CD4-positive, alpha-beta T cell (primary cell): ENCODE measurements at places on chromosomes 16 and 17.

GRCh38 chr16:23339787-23340186 is 37.7 kb downstream of the SCNN1B start:
- DNase-seq, result no peak

DNA sequence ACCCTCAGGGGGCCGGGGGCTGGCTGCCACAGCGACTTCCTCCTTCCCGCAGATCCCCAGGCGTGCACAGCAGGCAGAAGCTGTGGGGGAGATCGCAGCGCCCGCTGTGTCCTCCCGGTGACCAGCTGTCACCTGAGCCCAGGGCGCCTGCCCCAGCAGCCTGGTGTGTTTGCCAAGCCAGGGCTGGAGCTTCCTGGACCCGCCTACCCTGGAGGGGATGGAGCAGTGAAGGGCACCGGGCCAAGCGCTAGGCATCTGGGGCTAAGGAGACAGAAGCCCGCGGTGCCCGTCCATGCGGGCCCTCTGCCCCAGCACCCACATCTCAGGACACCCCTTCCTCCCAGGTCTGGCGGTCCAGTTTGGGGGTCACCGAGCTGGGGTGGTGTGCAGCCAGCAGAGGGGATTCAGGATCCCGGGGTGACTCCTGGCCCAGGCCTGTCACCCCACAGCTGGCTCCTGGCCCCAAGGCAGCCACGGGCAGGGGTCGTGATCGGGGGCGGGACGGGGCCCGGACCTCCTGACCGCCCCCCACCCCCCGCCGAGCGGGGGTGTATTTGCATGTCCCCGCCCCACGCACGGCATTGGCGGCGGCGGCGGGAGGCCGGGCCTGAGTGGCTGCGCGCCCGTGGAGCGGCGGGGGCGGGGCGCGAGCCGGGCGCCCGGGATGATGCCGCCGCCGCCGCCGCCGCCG is at the start of gene RAB26:
TSS of gene RAB26 (plus strand) at position 645 of the 691 bp plus-strand sequence. CDS start 159 bp downstream, outside the sequence.
- DNase-seq, result peak; percentile 49

DNA sequence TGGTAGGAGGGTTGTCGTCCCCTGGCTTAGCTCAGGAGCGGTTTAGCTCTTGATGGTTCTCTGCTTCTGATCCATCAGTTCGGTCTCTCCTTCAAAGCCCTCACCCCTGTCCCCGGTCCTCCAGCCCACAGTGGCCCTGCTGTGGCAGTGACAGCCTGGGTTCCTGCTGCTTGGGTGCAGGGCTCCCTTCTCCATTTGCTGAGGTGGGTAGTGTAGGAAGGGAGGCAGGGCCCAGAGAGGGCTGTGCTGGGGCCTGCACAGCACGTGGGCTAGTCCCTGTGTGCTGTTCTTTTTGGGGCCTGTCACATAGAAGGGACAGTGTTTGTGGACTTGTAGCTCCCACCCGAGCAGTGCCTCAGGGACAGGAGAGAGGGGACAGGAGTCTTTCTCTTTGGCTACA is 18.3 kb downstream of the TMEM94 start:
- DNase-seq, result no peak

DNA sequence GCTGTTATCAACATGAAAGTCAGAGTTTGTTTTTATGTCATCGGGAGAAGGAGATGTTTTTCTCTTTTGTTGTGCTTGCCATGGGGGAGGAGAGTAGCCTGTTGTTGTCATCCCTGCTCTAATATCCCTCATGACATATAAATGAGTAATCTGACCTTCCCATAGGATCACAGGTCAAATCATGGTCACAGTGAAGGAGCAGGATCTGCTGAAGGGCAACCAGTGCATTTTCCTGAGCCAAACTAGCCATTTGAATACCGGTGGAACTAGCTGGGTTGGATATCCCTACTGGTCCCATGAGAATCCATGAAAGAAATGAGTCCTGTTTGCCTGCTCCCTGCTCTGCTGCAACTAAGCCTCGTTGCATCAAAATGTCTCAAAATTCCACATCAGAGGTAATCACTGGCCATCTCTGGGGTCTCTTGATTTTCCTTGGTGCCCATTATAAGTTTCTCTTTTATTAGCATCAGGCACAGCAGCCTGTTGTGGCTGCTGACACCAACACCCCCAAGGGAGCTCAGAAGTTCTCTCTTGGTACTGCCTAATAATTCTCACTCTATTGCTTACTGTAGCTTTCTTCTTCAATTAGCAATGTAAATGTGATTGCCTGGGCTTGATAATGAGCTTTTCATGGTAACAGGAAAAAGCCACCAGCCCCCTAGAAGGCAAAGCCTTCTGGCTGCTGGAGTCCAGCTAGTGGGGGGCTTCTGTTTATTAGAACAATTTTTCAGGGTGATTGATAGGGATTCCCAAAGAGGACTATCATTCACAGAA is 211.4 kb upstream of the ERCC4 start:
- no peak for DNase-seq

DNA sequence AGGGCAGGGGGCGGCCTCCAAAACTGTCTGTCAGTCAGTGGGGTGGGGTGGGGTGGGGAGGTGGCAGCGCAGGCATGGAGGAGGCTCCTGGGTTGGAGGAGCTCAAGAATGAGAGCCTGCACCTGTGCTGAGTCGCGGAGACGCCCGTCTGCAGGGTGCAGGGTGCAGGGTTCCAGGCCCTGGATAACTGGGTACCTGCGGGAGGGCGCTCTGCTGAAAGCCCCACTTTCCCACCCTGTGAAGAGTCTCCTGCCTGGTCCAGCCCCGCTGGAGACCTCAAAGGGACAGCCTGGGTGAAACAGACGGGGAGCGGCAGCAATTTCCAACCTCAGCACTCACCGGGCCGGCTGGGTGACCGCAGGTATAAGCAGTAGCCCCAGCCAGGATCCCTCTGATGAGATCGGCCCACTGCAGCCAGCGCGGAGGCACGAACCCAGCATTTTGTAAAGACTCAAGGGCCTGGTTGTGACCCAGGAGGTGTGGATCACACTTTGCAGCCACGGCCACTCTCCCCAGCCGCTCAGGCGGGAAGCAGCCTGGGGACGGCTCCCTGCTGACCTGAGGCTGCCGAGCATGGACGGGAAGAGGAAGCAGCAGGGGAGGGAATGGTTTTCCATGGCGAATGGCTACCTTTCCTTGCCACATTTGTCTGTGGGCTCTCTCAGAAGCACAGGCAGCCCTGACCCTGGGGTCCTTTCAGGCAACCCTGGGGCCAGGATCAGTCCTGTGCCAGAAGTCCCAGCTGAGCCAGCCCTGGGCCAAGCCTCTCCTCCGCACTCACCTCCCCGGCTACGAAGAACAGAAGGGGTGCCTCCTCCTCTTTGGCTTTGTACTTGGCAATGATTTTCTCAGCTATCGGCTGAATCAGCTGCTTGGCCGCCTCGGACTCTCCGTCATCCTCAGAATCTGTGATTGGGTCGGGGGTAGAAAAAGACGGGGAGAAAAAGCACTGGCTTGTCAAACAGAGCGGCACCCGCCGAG is 21.0 kb downstream of the MRM3 start:
- DNase-seq, result no peak

- DNase-seq, result no peak
Measured at GRCh38 chr16:82358606-82359221, 188.7 kb upstream of the MPHOSPH6 start.

- no peak for DNase-seq
Measured at GRCh38 chr16:10280262-10281170, 98.3 kb upstream of the GRIN2A start.

DNA sequence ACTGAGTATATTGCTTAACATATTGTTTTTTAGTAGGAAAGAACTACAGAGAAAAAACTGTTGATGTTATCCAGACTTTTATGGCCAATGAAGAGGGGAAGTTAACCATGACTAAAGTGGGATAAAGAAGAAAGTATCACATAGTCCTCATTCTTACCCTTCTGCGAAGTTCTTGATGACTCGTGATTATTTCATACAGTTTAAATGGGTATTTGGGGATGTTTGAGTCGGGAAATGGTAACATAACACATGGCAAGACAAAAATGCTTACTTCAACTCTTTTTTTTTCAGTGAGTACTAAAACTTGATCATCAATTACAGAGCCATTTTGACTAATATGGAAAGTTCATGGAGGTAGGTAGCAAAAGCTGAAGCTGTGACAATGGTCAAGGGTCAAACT is 4.9 kb downstream of the POLG2 start:
- DNase-seq, result no peak

GRCh38 chr17:6912110-6913051 is 80.9 kb upstream of the TEKT1 start:
- DNase-seq, result no peak

GRCh38 chr17:74326506-74326905 is 480 bp downstream of the KIF19 start:
- no peak for DNase-seq

DNA sequence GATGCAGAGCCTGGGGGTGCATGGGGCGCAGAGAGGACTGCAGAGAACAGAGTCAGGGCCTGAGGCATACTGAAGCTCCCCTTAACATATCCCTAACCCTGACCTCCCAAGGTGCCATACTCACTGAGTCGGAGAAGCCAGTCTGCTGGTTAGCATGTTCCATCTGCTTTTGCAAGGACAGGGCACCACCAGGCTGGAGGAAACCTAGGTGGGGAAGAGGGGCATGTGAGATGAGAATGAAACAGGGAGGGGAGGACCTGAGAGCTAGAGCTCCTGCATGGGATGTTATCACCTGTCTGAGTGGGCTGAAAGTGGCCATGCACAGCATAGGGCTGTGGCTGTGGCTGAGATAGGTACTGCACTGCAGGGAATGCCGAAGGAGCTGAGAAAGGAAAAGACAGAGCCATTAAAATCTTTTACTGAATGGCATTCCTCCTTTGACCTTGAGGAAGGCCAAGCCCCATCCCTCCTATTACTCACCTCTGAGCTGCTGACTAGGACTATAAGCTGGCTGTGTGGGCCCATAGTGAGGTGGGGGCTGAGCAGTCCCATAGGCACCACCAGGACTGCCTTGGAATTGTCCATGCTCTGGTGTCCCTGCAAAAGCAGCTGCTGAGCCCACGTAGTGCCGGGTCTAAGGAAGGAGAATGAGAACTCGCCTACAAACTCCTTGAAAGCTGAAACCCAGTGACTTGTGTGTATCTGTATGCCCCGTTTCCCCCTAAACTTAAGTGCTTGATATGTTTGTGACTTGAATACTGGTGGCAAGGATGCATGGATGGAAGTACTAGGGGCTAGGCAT is 1.9 kb downstream of the GPS2 start:
- no peak for DNase-seq

DNA sequence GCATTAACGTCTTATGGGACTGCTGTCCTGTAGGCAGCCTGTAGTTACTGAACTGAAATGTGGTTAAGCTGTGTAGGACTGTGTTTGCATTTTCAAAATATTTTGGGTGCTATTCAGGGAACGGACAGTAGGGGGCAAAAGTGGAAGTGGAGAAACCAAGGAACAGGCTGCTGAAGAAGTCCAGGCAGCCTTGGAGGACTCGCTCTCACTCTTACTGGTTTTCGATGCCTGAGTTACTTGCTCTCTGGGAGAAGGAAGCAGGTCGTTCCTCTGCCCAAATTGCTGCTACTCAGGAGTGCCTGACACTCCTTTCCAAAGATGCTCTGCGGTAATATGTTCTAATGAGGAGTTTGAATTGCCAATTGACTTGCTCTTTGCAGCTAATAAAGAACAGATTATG is 64.5 kb upstream of the RBFOX1 start:
- no peak for DNase-seq

- DNase-seq, result no peak
Measured at GRCh38 chr17:4788159-4788806, 481 bp upstream of the GLTPD2 start.

DNA sequence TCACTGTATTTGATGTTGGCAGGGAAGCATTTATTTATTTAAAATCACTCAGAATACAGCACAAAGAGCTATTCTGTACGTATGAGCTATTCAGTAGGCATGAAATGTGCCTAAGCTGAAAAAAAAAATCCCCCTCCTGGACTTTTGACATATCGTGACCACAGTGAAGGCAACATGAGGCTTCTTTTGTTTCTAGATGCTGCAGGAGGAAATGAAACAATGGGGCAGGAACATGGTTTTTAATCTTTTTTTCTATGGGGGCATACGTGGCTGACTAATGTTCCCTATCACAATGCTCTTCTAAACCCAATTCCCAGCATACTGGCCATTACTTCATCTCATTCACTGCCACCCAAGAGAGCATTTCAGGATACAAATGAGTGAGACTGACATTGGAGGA is 191.0 kb upstream of the PMFBP1 start:
- no peak for DNase-seq

- no peak for DNase-seq
Measured at GRCh38 chr16:66023481-66023880, 343.0 kb upstream of the CDH5 start.

DNA sequence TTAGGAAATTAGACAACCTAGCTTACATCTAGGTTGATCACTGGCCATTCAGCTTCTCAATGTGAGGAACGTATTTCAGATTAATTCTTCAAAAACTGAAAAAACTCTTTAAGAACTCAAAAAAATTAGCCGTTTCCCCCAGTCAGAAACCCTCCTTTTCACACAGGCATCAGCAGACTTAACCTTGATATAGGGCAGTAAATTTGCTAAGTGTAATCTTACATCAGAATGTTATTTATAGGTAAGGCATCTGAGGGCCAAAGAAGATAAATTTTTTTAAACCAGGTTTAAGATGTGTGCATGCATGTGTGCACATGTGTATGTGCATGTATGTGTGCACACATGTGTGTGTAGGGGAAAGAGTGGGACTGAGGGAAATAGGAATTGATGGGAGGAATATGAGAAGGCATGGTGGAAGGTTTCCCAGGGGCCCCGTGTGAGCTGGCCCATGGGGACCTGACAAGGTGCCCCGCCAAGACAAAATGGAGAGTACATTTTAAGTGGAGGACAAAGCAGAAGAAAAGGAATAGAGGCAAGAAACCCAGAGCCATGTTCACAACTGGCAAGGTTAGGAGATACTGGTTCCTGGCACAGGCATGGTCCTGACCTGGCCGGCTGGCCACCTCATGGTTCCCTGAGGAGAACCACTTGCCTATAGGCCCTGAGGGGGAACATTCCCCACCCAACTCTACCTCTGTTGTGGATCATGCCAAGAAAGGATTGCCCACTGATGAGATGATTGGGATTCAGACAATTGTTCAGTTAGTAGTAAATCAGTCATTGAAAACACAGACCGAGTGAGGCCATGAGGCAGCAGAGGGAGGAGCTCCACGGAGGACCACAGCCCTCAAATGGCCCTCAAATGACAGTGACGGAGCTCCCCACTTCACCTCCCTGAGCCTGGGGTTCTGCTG is 33.0 kb downstream of the TEX2 start:
- no peak for DNase-seq

DNA sequence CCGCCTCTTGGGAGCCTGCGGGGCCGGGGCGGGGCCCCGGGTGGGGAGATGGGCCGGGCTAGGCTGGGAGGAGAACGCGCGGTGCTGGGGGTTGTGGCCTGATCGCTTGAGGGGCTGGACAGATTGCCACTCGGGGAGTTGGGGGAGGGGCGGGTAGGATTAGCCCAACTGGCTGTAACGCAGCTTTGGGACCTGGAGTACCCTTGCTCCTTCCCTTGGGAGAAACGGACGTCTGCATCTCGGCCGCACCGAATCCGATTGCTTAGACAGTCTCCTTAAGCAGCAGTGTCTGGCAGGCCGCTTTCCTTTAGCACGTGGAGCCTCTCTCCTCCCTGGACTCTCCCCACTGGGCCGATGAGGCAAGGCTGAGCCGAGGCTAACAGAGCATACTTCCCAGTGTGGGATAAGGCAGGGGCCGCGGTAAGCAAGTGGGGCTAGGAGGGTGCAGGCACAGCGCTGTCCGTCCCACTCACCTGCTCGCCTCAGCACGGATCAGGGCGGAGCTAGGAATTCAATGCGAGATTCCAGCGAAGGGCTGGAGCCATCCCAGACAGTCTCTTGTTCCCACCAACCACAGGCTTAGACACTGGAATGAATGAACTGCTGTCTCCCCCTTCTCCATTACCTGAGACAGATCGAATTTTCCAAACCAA is 540 bp upstream of the ACLY start:
- peak; percentile 5 for DNase-seq

- no peak for DNase-seq
Measured at GRCh38 chr17:1260086-1260769, 10.0 kb upstream of the BHLHA9 start.
